HEK293T (cell line): ENCODE measurements at places on chromosomes 5 and 9.
A peak's percentile ranks its signal among the peaks of the same experiment; 100 is the strongest.

- peak; percentile 91 for DNase-seq
Observed at GRCh38 chr5:173331956-173332479, 3.8 kb upstream of the STC2 start.

DNA sequence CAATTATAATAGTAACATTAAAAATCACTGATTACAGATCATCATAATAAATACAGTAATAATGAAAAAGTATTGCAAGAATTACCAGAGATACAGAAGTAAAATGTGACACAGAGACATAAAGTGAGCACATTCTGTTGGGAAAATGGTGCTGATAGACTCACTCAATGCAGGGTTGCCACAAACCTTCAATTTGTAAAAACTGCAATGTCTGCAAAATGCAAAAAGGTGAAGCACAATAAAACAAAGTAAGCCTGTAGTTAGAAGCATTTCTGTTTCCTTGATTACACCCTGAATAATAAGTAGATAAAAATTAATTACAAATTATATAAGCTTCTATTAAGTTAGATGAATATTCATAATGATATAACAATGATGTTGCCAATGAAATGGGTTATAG lies 736.2 kb upstream of the CHD1 start:
- DNase-seq, result no peak

GRCh38 chr9:112308588-112308987 lies 24.8 kb downstream of the PTBP3 start:
- DNase-seq, result peak; percentile 26

GRCh38 chr9:38048316-38048969 lies 20.6 kb downstream of the SHB start:
- no peak for DNase-seq

- DNase-seq, result no peak
Observed at GRCh38 chr5:72283358-72283757, 36.7 kb downstream of the MRPS27 start.

- no peak for DNase-seq
Observed at GRCh38 chr5:109962882-109963603, 273.3 kb downstream of the MAN2A1 start.

GRCh38 chr9:76219560-76220151 lies 174.6 kb downstream of the RFK start:
- DNase-seq, result peak; percentile 22

DNA sequence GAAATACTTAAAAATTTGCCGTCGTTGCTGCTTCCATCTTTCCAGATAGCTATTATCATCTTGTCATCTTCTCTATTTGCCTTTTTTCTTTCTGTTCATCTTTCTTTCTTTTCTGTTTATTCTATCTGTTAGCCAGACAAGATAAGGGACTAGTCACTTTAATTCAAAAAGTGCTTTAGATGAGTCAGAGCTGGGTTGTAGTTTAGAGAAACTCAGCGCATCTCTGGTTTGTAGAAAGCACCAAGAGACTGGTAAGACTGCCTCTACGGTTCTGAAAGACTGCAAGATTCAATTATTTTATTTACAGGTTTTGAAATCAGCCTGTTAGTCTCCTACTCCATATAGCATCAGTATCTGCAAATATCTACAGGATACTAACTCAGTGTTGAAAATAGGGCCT lies 562.8 kb upstream of the RIOK2 start:
- DNase-seq, result no peak

DNA sequence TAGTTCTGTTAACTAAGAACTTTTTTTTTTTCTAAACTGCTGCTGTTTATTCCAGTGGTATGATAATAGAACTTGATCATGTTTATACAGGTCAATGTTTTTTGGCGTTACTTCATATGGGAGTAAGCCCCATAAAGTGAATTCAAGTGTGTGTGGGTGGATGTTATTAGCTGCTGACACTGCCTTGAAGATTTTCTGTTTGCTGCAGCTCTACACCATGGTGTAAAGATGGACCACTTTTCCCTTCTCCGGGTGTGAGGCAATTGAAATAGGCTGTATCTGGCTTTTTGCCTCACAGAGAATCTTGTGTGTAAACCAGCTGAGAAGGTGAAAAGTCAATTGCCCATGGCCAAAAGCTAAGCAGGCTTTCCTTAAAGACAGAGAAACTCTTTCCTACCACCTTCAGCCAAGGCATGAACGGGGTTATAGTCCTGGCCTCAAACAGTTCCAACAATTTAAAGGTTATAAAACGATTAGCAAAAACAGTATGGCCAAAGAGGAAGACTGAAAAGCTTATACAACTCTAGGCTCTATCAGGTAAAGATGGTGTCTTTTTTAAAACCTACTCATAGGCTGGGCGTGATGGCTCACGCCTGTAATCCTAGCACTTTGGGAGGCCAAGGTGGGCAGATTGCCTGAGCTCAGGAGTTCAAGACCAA lies 33.9 kb upstream of the ABCA1 start:
- DNase-seq, result no peak

DNA sequence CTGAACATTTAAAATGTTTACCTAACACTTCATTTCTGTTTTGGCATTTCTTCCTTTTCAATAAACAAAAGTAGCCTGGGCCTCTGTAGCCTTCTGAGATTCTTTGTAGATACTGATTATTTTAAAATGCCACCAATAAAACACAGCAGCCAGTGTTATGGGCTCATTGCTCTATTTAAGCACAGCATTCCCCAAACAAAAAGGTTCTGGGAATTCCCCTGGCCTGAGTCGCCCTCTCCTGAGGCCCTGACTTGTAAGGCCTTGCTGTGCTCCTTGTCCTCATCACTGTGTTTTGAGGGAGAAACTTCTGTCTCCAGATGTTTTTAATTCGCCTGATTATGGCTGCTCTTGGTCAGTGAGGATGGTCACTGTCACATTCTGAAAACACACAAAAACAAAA lies 33.0 kb upstream of the CTXN3 start:
- no peak for DNase-seq

DNA sequence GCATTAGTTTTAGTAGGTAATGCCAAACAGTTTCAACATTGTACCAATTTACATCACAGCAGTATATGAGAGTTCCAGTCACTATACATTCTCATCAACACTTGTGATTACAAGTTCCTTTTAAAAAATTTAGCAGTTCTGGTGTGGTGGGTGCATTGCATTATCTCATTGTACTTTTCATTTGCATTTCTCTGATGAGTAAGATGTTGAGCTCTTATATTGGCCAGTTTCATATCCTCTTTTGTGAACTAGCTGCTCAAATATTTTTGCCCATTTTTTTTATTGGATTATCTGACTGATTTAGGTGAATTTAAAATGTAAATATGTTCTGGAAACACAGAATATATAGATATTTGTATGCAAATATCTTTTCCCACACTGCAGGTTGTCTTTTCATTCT lies 160.9 kb upstream of the NR3C1 start:
- DNase-seq, result no peak

- no peak for DNase-seq
Observed at GRCh38 chr5:181203093-181203711, 1.8 kb downstream of the TRIM7 start.

DNA sequence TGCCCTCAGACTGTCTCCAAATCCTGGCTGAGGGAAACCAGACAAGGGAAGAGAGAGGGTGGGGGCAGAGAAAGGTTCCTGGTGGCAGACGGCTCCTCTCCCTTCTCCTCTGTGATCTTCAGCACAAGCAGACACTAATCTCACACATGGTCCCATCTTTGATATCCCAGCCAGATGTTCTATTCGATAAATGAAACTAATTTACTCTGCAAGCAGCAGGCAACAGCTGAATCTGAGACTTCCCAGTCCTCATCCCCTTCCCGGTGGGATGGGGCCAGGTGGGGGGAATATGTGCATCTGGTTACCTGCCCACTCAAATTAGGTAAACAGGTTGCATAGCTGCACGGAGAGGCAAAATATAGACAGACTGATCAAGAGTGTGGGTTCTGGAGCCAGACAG lies 208.9 kb upstream of the PANK3 start:
- DNase-seq, result no peak
